CD4-positive, alpha-beta T cell treated with Interleukin-17A for 4 hours (primary cell): ENCODE measurements at places on chromosomes 2 and 18.

- no peak for DNase-seq
Measured at GRCh38 chr18:35185771-35186170, 55.1 kb upstream of the ZNF397 start.

GRCh38 chr2:133680343-133681049 lies 112.2 kb upstream of the NCKAP5 start:
- DNase-seq, result no peak

DNA sequence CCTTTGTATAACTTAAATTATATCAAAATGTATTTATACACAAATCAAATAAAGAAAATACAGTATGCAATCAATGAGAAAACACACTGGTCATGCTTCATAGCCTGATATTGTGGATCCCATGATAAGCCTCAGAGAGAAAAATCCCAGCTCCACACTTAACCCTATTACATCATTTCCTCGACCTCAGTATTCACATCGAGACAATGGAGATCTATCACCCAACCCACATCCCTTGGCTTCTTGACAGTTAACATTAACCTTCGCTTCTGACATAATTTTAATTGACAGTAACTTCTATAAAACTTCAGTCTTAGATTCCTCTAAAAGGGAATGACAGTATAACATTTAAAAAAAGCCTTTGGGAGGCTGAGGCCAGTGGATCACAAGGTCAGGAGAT lies 11.6 kb downstream of the TMX3 start:
- DNase-seq, result no peak

DNA sequence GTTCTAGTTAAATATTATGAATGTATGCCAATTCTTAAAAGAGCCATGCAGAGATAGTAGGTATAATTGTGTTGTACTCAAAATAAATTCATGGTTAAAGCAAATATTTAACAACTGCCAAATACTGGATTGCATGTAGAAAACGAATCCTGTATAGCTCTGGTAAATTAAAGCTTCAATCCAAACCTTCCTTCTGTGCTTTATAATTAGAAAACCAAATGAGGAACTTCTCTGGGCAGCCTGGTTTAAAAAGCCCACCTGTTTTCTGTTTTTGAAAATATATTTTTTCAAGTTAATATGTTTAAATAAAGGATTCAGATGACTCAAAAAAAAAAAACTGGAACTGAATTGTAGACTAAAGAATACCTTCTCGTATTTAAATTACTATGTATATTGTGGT lies 48.3 kb upstream of the ITGA4 start:
- DNase-seq, result no peak

GRCh38 chr2:33288011-33288410 lies 188.4 kb upstream of the RASGRP3 start:
- no peak for DNase-seq

DNA sequence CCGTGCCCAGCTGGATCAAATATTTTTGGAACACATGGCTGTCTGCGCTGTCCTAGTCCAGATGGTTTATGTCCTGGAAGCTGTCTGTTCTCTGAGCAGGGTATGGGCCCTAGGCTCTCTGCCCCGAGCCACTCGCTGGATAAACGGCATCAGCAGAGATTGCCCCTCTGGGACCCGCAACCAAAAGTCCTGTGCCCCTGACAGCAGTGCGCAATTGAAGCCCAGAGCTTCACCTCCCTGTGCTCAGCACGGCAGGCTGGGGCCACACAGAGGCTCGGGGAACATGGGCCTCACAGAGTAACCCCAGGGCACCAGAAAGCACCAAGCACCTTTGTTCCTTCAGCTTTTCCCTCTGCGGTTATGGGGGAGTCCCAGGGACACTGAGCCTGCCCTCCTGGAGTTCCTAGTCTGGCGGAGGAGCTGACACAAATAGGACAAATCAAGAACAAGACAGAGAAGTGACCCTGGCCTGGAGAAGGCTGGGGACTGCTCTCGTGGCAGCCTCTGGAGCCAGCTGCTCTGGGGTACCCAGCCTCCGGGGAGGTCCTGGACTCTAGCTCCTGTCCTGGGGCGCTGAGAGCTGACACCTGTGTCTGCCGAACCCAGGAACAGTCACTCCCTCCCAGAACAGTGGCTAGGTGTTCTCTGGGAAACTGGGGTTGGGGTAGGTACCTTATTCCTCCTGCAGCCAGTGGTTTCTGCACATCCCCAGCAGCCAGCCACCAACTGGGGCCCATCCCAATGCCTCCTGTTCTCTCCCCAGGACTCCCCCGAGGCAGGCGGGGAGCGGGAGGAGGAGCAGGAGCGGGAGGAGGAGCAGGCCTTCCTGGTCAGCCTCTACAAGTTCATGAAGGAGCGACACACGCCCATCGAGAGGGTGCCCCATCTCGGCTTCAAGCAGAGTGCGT lies 12.3 kb downstream of the ARID5A start:
- no peak for DNase-seq

- no peak for DNase-seq
Measured at GRCh38 chr2:36530983-36531354, 67.0 kb downstream of the FEZ2 start.

GRCh38 chr18:59551902-59552635 lies 145.2 kb downstream of the CCBE1 start:
- DNase-seq, result no peak

GRCh38 chr2:68158134-68158447 lies 403 bp downstream of the PNO1 start:
- DNase-seq, result no peak

GRCh38 chr2:32741575-32741974 lies 113.7 kb downstream of the TTC27 start:
- DNase-seq, result no peak

DNA sequence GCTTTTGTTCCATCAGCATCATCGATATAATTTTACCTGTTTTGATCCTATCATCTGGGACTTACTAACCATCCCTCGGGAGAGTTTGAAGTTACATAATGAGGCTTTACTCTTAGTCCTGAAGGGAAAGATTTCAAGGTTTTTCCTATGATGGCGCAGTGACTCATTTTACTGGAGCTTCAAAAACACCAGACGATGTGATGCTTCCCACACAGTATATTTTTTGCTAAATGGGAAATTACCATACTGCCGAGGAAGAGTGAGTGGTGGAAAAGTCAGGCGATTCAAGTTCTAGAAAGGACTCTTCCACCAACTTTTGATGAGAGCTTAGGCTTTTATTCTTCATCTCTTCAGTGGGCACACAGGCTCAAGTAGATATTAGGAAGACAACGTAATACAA lies 44.6 kb upstream of the GCG start:
- no peak for DNase-seq

DNA sequence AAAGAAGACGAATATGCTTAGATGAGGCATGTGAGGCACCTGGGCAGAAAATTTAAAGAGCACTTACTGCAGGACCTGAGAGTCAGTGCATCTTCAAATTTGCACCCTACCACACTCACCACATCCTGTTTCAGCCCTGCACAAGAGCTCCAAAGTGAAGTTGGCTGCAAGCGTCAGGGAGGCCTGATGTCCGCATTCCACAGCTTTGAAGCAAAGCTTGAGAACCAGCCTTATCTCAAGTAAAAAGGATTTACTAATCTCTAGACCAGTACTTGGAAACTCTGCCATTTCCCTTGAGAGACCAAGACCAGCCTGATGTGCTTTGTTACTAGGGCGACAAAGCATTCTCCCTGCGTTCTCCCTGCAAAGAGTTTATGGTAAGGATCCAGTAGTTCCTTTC lies 3.4 kb upstream of the ASNSD1 start:
- DNase-seq, result peak; percentile 71

- no peak for DNase-seq
Measured at GRCh38 chr2:51813247-51813646, 781.3 kb upstream of the NRXN1 start.

GRCh38 chr2:9001778-9002177 lies 1.7 kb downstream of the MBOAT2 start:
- DNase-seq, result no peak

DNA sequence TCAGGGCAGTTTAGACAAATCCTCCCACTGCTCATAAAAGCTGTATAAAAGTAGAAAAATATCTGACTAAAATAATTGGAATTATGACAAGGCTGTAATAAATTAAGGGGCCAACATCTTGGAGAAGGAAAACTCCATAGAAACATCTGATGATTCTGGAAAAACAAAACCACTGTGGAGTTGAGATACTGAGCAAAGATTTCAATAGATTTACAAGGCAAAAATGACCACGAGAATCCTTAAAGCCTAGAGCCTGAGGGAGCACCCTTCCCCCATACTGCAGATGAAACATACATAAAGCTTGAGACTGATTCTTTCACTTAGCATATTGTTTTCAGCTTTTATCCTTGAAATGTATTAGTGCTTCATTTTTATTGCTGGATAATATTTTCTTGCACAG lies 286.4 kb upstream of the MMADHC start:
- DNase-seq, result no peak

GRCh38 chr2:72898585-72898906 lies 11.3 kb downstream of the SPR start:
- no peak for DNase-seq

- DNase-seq, result no peak
Measured at GRCh38 chr2:45131587-45131986, 122.3 kb upstream of the SIX2 start.

GRCh38 chr2:17328161-17328560 lies 190.1 kb downstream of the RAD51AP2 start:
- DNase-seq, result no peak

- DNase-seq, result no peak
Measured at GRCh38 chr2:224309176-224309575, 92.7 kb downstream of the FAM124B start.

GRCh38 chr2:217105733-217106649 lies 246.1 kb upstream of the TNP1 start:
- no peak for DNase-seq

GRCh38 chr2:71282493-71282892 lies 49.1 kb upstream of the ZNF638 start:
- DNase-seq, result no peak

DNA sequence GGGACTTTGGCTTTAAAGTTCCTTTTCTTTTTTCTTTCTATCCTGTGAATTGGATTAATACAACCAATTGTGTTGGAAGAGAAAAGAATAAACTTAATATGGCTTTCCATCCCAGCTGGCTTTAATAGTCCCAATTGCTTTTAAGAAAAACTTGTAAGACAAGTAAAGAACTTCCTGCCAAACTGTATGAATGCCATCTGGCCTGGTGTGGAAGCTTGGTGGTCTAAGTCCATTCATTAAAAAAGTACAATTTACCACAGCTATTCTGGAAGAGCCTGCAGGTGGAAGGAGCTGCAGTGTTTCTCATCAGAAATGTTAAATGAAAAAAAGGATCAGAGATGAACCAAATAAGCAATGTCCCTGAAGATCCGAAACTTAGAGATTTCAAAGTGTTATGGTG lies 103.9 kb downstream of the KLHL14 start:
- DNase-seq, result no peak

- no peak for DNase-seq
Measured at GRCh38 chr18:9724797-9725585, 16.9 kb downstream of the RAB31 start.

GRCh38 chr2:188865681-188866080 lies 108.5 kb upstream of the COL3A1 start:
- DNase-seq, result no peak

DNA sequence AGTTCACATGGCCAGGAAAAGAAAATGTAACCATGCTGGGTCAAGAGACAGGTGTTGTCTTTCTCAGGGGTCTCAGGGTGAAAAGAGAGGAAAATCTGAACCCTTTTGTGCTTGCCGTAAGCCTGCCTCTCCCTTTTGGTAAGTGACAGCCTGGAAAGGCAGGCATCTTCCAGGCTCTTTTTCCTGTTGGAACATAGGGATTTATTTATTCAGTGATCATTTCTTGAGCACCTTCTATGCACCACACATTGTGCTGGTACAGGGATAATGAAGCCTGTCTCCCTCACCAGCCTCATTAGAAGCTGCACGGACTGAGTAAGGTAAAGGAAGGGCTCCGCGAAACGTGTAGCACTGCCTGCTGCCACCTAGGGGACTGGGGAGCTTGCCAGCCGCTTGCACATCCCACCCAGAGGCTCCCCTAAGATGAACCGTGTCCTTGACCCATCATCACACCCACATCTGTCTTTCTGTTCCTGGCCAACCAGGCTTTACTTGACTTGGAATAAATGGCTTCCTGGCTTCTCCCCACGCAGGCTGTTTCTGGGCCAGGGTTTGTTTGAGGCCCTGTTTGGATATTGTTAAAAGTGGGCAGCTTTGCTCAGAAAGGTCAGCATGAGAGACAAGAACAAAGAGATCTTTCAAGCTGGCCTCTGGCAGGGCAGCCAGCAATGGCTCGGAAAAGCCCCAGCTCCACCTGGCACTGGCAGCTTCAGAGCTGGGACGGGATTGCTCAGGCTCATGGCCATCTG lies 73.3 kb upstream of the MCFD2 start:
- DNase-seq, result no peak

- no peak for DNase-seq
Measured at GRCh38 chr2:57107353-57107752, 923.6 kb downstream of the CCDC85A start.

DNA sequence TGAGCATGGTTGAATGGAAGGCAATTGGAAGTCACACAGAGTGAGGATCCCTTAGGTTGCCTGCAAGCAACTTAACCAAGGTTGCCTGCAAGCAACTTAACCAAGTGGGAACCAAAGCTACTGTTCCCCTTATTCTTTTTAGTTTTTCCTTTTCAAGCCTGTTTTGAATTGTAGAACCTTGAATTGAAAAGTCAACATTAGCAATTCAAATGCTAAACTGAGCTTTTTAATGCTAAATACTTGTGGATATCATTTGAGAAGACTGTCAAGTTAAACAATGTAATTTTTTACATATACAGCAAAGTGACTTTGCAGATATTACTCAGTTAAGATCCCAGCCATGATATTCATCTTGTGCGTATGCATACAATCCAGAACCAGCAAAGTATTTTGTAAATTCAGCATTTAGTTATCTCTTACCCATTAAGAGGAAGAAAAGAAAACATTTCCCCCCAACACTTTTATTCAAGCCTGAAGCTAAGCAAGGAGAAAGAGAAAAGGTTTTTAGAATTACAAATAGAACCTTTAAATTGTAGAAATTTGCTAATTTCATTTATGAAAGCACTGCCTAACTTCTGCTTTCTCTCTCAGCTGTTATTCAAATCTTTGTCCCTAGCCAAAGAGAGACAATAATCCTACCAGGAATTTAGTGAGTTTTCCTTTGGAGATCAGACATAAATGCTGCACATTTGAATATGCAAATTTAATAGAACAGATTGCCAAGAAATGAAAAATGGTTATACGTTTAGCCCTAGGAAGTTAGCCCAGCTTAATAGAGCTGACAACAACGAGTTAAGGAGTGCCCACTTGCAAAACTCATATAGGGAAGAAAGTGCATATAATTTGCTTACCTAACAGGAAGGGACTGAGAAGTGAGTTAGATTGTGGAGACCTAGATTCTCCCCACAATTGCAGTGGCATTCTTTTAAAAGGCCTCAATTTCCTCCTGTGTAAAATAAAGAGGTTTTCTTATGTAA lies 643.2 kb upstream of the PIK3C3 start:
- DNase-seq, result no peak

- DNase-seq, result no peak
Measured at GRCh38 chr2:68937346-68938055, 15.2 kb downstream of the GKN2 start.
